ENCODE measurements at places on chromosomes 7 and 10. TPM values are rescaled to one million over a fixed set of nuclear protein-coding genes. Genes with fewer than 3 reads are reported as not detected.

DNA sequence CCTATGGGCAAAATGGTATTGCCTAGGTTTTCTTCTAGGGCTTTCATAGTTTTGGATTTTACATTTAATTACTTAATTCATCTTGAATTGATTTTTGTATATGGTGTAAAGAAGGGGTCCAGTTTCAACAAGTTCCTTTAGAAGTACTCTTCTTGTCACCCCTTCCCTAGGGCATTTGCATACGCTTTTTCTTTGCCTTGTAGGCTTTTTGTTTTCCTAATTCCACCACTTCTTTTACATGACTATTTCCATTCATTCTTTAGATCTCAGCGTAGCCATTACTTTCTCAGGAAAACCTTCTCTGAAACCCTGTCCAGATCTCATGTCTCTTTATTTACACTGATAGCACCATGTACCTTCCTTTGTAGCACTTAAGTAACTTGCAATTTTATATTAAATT is 648.6 kb downstream of the XPNPEP1 start:
- DNase-seq: no peak

DNA sequence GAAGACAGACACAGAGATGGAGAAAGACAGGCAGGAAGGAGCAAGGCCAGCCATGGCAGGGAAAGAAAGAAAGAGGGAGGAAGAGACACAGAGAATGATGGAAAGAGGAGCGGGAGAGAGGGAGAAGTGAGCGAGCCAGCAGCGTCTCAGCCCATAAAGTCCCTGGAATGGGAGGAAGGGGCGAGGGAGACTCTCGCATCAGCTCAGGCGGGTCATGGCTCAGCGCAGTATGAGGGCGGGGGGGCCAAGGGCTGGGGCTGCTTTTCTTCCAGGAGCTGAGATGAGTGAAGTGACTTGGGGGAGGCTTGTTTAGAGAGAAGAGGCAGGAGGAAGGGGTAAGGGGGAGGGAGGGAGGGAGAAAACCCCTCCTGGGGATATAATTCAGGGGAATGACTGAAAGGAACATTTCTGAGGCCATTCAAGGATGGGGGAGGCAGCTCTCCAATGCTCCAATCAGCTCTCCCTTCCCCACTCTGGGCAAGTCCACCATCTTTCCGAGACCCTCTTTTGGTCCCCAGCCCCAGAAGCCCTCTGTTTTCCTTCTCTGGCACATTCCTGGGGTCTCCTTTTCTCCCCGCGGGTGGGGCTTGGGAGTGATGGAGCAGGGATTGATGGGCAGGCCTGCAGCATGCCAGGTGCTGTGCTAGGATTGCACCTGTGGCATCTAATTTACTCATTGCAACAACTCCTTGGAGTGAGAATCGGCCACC is 87.9 kb downstream of the HIF1AN start:
- no peak for DNase-seq

DNA sequence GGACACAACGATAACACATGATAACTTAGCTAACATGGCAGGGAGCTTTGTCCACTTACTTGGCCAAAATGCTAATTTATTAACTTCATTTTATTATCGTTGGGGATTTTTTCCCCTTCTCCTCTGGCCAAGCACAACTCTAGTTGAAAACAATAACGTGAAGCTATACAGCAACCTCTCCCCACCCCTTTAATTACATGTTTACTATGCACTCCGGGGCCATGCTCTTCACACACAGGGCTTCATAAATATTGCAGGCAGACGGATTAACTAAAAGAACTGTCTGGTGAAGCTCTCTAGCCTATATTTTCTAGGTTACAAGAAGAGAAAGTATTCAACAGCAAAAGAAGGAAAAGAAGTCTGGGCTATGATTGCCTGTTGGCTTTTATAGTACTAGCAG is 51.7 kb downstream of the XRCC2 start:
- no peak for DNase-seq

- no peak for DNase-seq
These were observed 53.2 kb upstream of the TFEC start for GRCh38 chr7:116083796-116084195.

DNA sequence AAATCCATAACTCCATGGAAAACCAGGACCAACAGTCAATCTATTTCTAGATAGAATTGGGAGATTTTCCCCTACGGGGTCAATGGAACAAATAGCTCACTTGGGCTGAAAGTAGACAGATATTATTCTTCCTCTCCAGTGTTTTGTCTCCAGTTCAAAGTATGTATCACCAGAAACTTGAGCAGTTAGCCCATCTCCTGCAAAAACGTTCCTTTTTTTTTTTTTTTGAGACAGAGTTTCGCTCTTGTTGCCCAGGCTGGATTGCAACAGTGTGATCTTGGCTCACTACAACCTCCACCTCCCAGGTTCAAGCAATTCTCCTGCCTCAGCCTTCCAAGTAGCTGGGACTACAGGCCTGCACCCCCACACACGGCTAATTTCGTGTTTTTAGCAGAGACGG is 390.0 kb upstream of the AUTS2 start:
- DNase-seq: no peak

DNA sequence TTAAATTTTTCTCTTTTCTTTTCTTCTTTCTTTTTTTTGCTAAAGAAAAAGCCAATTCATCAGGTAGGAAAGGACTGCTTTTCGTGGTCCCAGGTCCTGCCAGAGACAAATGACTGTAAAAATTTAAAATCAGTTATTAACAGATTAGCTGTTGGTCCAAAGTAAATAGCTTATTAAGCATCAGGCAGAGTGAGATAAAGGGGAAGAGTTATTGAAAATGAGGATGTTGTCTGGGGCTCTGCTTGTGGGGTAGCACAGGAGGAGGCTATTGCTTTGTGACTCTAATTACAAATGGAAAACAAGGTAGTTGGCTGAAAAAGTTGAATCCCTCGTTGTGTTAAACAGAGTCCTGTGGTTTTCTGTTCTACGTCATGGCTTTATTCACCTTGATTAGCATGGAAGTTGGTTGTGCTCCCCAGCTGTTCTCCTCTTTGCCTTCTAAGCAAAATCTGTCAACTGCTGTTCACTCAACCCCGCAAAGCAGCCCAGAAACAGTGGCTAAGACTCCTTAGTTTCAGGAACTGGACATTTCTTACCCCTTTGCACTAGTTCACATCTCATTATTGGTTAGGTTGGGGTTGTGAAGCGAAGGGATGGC is 128.9 kb downstream of the SNX10 start:
- DNase-seq: no peak

- DNase-seq: no peak
These were observed 16.0 kb downstream of the MYOZ1 start for GRCh38 chr10:73625004-73625883.

DNA sequence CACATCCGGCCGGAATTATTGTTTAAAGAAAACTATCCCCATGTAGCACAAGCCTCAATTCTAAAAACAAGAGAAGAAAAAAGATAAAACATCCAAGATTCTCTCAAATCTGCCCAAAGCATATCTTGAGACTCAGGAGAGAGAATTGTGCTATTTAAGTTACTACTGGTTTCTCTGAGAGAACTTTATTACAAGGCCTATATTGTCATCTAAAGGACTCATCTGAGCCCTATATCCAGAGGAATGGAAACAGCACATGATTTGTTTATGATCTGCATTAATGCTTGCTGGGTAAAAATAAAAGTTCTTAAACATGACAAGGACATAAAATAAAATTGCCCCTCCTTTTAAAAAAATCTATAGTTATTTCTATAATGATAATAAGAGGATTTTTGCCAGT is 25.0 kb downstream of the LRRN3 start:
- no peak for DNase-seq

DNA sequence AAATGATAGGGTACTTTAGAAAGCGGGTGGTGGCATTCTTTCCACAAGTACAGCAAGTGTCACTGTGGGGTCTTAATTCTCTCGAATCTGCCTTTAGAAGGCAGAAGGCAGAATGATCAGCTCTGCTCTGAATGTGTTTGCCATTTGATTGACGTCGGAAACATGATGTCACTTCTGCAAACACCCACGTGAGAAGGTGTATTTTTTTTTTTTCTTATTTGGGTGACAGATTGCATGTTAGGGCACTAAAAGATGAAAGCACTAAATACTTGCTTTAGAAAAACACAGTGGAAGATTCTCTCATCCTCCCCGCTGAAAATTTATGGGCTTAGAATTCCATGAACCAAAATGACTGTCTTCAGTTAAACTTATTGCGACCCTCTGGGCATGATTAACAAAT is 150.2 kb downstream of the TCF7L2 start:
- no peak for DNase-seq

DNA sequence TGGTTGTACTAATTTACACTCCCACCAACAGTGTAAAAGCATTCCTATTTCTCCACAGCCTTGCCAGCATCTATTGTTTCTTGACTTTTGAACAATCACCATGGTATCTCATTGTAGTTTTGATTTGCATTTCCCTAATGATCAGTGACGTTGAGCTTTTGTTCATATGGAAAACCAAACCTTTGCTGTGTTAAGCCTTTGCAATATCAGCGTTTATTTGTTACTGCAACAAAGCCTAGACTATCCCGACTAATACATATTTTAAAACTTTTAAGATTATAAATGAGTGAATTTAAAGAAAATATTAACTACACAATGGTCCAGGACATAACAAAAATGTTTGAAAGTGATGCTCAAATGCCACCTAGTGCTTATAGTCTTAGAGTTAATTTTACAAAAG is 26.6 kb downstream of the TRIL start:
- no peak for DNase-seq

DNA sequence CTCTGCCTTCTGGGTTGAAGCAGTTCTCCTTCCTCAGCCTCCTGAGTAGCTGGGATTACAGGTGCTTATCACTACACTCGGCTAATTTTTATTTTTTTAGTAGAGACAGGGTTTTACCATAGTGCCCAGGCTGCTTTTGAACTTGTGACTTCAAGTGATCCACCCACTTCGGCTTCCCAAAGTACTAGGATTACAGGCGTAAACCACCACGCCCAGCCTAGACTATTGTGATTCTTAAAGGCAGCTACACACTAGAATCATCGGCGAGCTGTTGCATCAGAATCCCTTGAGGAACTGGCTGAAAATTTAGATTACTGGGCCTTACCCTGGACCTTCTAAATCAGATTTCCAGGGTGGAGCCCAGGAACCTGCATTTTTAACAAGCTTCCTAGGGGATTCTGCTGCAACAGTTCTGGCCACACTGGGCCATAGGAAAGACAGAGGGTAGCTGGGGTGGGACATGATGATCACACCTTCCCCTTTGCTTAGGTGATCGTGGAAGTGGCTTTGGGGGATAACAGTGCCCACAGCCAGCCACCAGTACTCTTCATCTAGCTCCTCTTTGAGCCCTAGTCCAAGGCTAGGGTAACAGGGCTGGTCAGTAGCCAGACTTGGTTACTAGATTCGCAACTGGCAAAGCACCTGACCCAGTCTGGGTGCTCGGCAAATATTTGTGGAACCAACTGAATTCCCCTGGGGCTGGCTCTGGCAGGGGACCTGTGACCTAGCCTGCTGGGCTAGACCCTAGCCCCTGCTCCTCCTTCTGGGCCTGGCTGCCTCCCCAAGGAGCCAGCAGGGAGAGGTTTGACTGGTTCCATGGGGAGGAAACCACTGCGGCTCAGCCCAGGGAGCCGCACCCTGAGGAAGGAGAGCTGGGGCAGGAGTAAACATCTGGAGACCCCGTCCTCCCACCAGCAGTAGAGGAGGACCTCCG is 67.1 kb upstream of the DUSP5 start:
- DNase-seq: no peak

- no peak for DNase-seq
These were observed 689.5 kb downstream of the DNAJB9 start for GRCh38 chr7:109259151-109259550.

- no peak for DNase-seq
These were observed 223.7 kb downstream of the BUB3 start for GRCh38 chr10:123377883-123378282.

DNA sequence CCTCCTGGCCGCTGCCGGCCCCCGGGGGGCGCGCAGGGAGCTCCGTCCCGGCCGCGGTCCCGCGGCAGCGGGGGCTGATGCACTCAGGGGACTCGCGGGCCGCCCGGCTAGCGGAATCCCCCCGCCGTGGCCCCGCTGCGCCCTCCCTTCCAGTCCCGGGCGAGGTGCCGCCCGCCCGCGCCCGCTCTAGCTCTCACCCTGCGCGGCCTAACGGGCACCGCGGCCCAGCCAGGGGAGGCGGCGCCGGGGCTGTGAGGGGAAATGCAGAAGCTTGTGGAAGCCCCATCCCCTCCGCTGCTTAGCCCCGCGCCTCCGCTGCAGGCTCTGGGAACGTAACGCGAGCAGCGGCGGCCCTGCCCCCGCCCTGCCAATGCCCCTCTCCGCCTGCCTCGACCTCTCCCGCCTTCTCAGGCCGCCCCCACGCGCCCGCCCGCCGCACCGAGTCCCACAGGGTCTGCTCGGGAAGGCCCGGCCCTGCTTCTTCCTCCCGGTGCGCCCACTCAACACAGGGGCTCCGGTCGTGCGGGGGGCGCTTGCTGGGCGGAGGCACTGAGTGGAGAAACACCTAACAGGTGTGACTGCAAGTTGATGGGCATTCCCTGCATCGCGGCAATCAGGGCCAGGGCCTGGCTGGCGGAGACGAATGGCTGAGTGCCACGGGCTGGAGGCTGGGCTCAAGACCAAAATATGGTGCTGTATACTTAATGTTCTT is 384 bp upstream of the TMEM229A start:
- no peak for DNase-seq

GRCh38 chr10:117362313-117362712 is 12.9 kb downstream of the PDZD8 start:
- DNase-seq: no peak

- peak; percentile 75 for DNase-seq
These were observed 132.1 kb upstream of the BTBD16 start for GRCh38 chr10:122138831-122139625.

- no peak for DNase-seq
These were observed 462.9 kb upstream of the ZMIZ1 start for GRCh38 chr10:78605800-78606350.

- DNase-seq: no peak
These were observed 3.6 kb downstream of the ODAD2 start for GRCh38 chr10:27995311-27995710.

- DNase-seq: no peak
These were observed 263.4 kb downstream of the NEBL start for GRCh38 chr10:20633714-20634113.

GRCh38 chr7:107660381-107661080 is at the start of gene SLC26A4:
Gene SLC26A4, plus strand, starts transcription at chr7:107660828. Its CDS starts 814 bp downstream, at chr7:107661642.
- peak; percentile 66 for DNase-seq

GRCh38 chr7:158416283-158416933 is 171.2 kb downstream of the PTPRN2 start:
- no peak for DNase-seq

GRCh38 chr10:98422182-98422581 is 7.2 kb upstream of the PYROXD2 start:
- no peak for DNase-seq

GRCh38 chr7:92557808-92558362 is 29.3 kb downstream of the RBM48 start:
- DNase-seq: no peak

Gene ST8SIA6
- total RNA-seq: 9.3 TPM

Gene TBC1D12
- total RNA-seq: 4.6 TPM

Gene WNT8B
- not detected for total RNA-seq

Gene DOCK1
- 16.8 TPM for total RNA-seq

Gene SPDYE18
- 0.41 TPM for total RNA-seq

Gene OIT3
- total RNA-seq: not detected

Gene EPDR1
- 55.1 TPM for total RNA-seq

Gene SFTPA1
- total RNA-seq: 0.24 TPM

Gene TRPV6
- total RNA-seq: not detected

Gene TAS2R3
- total RNA-seq: 0.43 TPM

Gene SH2B2
- 1.2 TPM for total RNA-seq

Gene RUFY2
- total RNA-seq: 6.7 TPM

Gene LRIT1
- total RNA-seq: not detected

Gene OR2A42
- not detected for total RNA-seq
